ENCODE measurements at places on chromosomes 3 and 15.

- DNase-seq, result no peak
These were observed 258.5 kb upstream of the TLE3 start for GRCh38 chr15:70356062-70356860.

DNA sequence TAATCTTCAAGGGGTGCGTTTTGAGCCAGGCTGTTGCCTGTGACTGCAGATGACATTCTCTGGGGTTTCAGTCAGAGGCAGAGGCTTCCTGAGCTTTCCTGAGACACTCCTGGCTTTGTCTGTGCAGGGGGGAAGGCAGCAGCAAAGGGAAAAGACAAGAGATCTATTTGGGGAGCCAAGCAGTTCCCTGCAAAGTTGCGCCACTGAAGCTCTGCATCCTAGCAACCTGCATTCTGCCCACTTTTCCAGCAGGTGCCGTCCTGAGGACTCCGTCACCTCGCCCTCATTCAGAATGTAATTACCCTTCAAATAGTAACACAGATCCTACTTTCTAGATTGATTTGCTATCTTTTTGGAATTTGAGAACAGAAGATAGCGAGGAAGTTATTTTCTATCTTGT is 1.9 kb upstream of the TMEM158 start:
- no peak for DNase-seq

DNA sequence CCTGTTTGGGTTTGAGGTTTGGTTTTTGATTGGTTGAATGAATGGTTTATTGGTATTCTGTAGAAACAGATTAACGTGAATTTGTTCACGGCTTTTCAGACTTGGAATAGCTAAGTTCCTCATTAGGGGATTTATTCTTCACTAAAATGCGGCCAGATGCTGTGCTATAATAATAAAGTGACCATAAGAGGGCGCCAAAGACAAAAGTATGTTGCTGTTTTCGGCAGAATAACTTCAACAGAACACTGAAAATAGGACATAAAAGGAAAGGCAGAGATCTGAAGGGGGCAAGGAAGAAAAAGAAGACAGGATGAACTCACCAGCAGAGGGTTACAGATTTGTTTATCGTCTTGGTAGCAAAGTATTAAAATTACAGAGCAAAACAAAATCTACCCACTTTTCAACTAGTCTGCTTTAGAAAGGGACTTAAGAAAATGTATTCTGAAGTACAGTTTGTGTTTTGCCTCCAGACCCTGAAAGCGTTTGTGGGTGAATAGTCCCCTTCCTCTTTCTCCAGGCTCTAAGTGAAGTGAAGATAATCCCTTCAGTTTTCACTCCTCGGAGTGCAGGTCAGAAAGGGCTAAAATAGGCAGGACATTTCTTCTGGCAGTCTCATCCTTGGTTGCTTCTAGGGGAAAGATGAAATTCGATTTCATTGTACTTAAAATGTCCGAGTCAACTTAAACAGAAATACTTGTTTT is 147.6 kb downstream of the IL20RB start:
- no peak for DNase-seq

DNA sequence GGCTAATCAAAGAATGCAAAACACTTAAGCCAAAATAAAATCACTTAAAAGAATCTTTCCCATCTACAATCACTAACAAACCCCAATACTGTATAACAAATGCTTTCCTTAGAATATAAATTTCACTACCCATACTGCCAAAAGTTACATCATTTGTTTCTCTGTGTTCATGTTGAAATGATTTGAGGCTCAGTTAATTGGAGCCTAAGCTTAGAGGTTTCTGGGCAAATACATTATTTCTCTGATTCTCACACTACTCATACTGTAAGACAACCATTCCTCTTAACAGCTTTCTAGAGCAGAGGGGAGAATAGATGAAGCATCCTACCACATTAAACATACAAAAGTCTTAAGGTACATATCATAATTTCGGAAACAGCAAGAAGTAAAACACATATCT is 2.1 kb downstream of the RIOX2 start:
- DNase-seq, result no peak

GRCh38 chr3:126339466-126339865 is 17.7 kb downstream of the KLF15 start:
- no peak for DNase-seq

DNA sequence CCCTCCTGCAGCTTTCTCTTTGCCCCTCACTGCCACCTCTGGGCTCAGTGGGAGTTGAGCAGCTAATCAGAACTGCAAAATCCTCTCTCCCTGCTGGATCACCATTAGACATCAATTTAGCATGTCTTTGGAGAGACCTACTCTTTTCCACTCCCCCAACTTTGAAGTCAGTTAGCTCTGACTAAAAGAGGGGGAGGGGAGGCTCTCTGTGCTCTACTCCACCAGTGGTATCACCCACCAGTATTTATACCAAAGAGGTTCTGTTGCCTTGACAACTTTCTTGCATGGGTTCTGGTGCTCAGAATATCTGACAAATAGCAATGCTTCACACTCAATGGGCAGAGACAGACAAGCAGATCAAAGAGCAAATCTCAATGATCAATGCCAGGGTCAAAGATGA is 146.2 kb upstream of the ROPN1 start:
- DNase-seq, result no peak

DNA sequence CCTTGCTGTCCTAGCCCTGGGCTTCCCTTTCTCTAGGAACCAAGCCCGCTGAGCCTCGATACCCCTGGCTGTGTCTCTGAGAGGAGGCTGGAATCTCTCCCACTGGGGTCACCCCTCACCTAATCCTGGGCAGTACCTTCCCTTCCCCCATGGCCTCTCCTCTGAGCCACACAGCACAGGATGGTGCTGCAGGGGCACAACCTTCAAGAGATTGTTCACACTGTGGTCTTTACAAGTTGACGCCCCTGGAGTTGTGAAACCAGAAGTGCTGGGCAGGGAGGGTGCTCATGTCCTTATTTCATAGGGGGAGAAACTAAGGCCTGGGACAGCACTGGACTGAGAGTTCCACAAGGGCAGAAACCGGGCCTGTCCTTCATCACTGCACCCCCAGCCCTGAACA is 70.9 kb upstream of the TMEM115 start:
- no peak for DNase-seq

All from effector CD8-positive, alpha-beta T cell (primary cell).